ENCODE measurements at places on chromosomes 4 and X.

GRCh38 chrX:153643431-153644351, 3.3 kb upstream of the DUSP9 start:
- DNase-seq, result no peak

- no peak for DNase-seq
Measured at GRCh38 chr4:171928336-171928735, 115.1 kb downstream of the GALNTL6 start.

GRCh38 chr4:1075225-1075624, 38.1 kb downstream of the RNF212 start:
- DNase-seq, result no peak

- DNase-seq, result no peak
Measured at GRCh38 chr4:86586160-86586572, 7.9 kb upstream of the PTPN13 start.

GRCh38 chr4:159266981-159267868, 164.3 kb downstream of the RAPGEF2 start:
- DNase-seq, result no peak

DNA sequence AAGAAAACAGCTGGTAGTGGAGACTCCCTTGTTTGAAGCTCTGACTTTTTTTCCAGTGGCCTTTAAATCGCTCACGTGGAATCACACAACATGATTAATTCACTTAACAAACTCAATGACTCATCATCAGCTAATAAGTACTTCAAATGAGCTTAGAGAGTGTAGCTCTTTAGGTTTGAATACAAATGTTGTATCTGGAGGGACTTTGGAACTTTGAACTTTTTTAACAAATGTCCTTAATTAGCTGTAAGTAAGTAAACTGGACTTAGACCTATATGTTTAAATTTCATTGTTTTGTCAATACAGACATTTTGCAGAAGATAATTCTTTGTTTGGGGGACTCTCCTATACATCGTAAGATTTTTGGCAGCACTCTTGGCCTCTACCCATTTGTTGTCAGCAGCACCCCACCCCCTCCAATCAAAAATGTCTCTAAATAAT, 581.1 kb downstream of the SPRY1 start:
- no peak for DNase-seq

DNA sequence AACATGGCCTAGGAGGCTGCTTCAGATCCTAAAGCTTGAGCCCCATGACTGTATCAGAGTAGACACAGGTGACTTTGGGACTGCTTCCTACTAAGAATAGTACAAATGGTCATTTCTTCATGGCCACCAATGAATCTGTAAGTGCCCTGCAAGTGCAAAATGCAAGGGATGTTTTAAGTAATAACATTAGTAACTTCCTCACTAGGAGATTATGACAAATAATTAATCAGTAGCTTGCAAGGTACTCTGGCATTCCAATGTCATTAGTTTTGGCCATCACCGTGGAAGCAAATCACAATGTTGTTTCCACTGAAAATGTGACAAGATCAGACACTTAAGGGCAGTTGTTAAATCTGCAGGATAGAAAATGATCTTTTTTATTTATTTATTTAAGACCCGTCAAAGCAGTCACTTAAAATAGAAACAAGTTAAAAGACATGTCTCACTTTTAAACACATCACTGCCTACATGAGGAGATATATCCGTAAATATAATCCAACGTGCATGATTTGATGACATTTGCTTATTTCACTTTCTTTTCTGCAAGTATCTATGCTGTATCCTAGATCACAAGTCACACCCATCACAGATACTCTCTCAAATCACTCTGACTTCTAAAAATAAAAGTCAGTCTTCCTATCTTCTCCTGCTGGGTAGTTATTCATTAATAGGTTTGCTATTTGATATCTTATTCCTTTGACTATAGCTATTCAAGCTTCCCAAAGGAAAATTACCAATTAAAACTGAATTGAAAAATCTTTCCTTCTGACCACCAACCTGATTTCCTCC, 400.6 kb downstream of the IL15 start:
- no peak for DNase-seq

DNA sequence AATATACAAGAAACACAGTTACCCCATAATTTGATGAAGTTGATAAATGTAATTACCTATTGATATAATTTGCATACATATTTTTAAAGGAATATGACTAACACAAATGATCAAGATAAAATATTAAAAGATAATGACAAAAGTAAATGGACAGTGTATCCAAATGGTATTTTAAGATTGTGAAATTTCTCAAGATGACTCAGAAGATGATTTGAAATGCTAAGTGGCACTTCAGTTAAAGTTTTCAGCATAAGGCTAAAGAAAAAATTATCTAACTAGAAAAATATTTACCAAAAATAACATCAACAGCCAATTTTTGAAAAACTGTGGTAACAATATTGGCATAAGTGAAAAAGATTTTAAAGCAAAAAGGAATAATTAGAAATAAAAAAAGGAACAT, 248.4 kb upstream of the NDST4 start:
- no peak for DNase-seq

- DNase-seq, result no peak
Measured at GRCh38 chr4:151729731-151730559, 30.9 kb downstream of the GATB start.

DNA sequence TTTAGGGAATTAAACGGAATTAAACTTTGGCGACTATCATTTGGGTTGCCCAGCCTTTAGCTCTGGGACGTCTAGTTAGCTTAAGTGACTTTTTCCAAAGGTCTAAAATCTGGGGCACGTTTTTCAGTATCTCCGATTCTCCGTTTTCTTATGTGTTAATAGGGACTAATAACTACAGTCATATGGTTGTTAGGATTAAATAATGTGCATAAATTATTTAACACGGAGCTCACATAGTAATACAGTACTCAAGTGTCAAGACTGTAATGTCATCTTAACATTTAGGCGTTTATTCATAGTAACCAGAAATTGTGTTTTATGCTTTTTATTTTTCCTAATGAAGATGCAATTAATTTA, 466 bp upstream of the CCNA2 start:
- no peak for DNase-seq

DNA sequence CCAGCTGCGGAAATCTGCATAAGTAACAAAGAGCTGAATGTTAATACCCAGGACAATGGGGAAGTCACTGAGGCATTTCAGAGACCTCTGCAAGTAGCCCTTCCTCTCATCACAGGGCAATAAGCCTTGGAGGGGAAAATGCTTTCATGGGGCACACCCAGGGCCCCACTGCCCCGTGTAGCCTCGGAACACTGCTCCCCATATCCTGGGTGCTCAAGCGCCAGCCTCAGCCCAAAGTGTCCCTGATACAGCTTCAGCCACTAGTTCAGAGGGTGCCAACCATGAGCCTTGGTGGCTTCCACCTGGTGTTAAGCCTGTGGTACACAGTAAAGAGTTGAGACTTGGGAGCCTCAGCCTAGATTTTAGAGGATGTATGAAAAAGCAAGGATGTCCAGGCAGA, 402.8 kb upstream of the CXorf51A start:
- DNase-seq, result no peak

GRCh38 chrX:2516623-2517022, 15.8 kb upstream of the DHRSX start:
- no peak for DNase-seq

DNA sequence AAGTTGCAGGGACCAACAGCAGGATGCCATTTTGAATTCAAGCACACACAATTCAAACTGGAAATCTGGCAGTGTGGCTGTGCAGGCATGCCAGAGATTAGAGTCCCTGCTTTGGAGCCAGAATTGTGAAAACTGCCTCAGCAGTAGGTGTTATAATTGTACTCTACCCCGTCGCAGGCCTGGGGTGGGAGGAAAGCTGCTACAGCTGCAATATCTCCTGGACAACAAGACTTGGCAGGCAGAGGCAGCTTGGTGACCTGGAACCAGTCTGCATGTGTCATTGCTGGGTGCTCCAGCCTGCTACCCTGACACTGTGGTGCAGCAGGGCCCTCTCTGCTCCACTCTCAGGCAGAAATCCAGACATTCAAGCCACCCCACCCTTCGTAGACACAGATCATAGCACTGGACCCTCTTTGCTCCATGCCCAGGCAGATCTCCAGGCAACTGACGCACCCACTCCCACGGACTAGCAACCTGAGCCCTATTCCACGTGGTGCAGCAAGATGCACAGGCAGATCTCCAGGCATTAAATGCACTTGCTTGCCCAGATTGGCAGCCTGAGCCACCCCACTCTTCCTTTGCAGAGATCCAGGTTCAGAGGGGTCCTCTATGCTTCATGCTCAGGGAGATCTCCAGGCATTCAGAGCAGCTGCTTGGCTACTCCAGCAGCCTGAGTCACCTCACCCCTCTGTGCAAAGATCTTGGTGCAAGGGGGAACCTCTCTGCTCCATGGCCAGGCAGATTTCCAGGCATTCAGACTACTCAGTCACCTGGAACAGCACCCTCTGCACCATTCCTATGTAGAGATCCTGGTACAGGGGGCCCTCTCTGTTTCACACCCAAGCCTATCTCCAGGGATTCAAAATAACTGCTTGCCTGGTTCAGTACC, 140.5 kb downstream of the LRBA start:
- DNase-seq, result no peak

GRCh38 chrX:147522981-147523380, 388.7 kb upstream of the FMR1 start:
- DNase-seq, result no peak

DNA sequence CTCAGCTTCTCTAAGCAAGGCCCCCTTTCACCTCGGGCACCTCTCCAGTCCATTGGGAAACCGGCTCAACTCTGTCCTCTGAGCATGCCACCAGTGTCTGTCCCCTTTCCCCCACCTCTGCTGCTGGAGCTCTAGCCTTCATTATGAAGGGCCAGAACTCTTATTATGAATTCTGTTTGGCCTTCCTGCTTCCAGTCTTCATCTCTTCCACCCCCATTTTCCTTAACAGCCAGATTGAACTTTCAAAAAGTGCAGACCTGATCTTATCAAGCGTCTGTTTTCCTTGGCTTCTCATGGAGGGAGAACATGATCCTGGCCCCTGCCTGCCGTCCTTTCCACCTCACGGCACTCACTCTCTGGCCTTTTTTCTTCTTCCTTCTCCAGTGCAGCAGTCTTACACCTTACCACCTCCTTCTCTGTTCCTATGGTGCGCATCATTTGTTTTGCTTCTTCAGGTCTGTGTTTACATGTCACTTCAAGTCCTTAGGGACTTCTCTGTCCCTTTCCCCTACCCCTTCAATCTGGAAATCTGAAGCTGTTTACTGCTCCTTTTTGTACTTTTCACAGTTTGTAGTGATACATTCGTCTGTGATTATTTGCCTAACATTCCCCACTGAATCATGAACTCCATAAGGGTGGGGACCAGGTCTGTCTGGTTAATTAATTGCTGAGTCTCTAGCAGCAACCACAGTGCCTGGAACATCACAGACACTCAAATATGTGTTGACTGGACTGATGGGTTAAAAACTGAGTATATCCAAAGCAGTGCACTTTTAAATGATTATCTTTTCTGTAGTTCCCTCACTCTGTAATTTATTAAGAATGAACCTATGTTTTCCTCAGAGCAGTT, 55.8 kb downstream of the FNIP2 start:
- no peak for DNase-seq

DNA sequence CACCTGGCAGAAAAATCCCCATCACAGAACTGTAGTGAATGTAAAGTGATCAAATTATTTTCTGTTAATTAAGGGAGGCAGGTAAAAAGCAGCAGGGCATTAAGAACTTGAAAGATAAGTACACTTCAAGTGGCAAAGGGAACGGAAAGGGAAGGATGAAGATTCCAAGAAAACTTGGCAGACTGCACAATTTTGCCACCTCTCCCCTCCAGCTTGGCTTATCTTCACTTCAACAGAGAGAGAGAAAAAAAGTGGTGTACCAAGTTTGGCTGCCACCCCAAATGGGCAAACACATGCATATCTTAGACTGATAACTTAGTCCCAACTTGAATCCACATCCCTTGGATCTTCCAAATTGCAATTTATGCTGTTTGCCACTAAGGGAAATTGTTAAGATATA, 598.1 kb upstream of the ACTRT1 start:
- DNase-seq, result no peak

- no peak for DNase-seq
Measured at GRCh38 chr4:26173619-26174018, 147.2 kb upstream of the RBPJ start.

GRCh38 chrX:121570072-121570841, 522.8 kb downstream of the GLUD2 start:
- no peak for DNase-seq

DNA sequence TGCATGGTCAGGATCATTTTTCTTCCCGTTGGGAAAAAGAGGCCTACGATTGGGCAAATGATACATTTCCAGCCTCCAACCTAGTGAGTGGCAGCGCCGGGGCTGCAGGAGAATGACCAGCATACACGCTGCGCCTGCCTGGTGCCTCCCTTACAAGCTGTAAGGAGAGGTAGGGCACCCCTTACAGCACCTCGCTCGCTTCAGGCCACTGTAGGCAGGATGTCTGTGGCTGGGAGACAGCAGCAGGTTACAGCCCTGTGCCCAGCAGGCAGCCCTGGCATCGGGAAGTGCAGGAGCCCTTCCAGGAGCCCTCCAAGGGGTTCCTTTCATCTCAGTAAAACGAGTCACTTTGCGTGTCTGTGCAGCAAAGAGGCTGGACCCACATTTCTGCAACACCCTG, 88.4 kb downstream of the EVC start:
- no peak for DNase-seq

DNA sequence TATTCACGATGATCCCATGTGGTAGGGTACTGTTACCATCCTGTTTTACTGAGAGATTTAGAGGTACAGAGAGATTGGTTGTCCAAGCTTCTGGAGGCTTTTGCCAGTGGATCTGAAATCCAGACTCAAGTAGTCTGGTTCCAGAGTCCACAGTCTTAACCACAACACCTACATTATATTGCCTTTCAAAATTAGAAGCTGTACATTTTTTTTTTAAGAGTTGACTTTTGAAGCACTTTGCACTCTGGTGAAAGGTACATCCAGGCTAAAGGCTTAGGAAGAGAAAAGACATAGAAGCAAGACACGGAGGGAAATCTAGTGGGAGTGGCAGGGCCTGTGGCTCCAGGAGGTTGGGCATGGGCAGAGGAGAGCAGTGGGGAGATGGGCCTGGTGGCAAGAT, 122.1 kb downstream of the AFF1 start:
- no peak for DNase-seq

DNA sequence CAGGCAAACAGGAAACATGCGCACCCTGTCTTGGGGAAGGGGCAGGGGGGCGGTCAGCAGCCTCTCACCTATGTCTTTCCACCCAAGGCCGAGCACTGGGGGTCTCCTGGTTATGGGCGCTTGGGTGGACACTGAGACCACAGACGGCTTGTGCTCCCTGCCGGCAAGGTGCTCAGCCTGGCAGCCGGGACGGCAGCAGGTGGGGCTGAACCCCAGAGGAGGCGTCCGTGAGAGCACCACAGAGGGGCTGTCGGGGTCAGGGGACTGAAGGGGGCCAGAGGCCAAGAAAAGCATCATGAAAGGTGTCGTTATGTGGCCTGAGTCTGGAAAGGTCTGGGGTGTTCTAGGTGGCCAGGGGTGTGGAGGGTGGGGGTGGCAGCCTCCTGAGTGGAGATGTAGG, 19.6 kb downstream of the DOK7 start:
- DNase-seq, result no peak

- no peak for DNase-seq
Measured at GRCh38 chr4:24849756-24850155, 54.4 kb downstream of the SOD3 start.

- no peak for DNase-seq
Measured at GRCh38 chr4:9867751-9868425, 86.5 kb downstream of the DRD5 start.

All from NCI-H1436 treated with DMSO at 0.1 percent for 48 hours (cell line).